ENCODE measurements at places on chromosomes 3 and 15.

DNA sequence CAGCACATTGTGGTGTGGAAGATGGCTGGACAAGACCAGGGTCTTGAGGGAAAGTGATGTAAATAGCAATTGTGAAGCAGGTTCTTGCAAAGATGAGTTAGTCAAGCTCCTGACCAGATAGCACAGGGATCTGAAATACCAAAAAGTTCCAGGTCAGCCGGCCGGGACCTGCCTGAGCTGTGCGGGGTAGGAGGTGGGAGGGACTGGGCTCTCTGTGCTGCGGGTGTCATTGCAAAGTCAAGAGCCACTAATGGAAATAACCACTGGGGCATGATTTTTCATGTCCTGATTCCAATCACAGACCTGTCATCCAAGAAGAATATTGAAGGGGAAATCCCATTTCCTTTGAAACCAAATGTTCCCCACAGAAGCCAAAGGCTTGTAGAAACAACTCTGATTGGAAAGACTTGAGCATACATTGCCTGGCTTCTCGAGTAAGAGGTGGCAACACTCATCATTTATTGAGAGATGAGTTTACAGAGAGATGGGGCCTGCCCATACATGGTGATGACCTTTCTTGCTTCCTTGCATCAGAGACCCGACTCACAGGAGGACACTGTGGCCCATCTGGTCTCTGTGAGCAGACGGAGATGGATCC lies 44.2 kb upstream of the KY start:
- no peak for DNase-seq

GRCh38 chr15:65757256-65757655 lies 34.8 kb downstream of the DENND4A start:
- DNase-seq: no peak

- DNase-seq: peak; percentile 96
Observed at GRCh38 chr15:25850154-25851111, 12.7 kb downstream of the ATP10A start.

- no peak for DNase-seq
Observed at GRCh38 chr3:16026753-16027152, 147.7 kb upstream of the GALNT15 start.

DNA sequence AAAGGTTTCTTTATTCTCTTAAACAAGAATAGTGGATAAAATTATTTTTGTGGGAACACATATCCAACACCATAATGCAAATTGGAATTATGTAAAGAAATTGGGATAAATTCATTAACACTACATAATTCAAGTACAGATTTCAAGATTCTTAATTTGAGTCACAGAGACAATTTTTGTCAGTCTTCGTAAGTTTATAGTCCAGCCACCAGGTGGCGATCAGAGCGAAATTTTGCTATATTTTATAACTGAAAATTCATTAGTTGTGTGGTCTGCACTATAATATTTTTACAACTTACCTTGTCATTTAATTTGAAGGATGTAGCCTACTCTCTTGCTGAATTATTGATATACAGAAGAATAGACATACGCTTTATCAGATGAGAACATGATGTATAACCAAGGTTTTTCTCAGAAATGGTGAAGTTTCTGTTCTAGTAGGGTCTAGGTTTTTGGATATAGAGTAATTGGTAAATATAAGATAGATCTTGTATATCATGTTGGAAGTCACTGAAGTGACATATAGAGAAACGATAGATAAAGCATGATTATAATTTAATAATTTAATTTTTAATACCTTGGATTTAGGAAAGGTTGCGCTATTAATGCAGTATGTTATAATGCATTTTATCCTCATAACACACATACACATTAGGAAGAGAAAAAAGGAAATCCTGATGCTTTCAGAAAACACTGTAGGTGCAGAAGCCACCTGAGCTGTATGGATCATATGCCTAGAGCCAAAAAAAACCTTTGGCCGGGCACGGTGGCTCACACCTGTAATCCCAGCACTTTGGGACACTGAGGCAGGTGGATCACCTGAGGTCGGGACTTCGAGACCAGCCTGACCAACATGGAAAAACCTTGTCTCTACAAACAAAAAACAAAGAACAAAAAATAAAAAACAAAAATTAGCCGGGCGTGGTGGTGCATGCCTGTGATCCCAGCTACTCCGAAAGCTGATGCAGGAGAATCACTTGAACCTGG lies 31.7 kb downstream of the PLSCR4 start:
- DNase-seq: peak; percentile 75

DNA sequence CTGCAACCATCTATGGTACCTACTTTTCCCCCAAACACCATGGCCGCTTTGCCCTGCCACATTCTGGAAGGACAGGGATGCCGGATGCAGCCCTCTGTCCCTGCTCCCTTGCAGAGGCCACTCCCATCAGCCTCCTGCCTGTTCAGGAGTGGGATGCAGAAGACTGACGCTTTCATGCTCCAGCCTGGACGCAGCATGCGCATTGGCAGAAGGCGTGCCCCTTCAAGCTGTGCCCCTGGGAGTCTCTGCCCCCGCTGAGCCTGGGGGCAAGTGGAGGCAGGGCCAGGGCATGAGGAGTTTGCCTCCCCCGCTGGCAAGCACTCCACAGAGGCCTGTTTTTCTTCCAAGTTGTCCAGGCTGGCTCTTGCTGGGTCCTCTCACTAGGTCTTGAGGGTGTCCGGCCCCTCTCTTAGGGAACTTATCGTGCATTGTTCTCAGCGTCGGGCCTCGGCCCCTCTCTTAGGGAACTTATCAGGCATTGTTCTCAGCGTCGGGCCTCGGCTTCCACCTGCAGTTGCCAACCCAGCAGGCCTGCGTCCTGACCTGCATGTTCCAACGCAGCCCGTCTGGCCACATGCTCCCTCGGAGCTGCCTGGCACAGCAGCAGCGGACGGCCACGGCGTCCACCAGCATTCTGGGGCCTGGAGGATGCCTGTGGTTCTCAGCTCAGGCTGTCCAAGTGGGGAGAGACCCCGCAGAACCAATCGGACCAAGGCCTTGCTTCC lies 14.6 kb upstream of the SNRPA1 start:
- no peak for DNase-seq

DNA sequence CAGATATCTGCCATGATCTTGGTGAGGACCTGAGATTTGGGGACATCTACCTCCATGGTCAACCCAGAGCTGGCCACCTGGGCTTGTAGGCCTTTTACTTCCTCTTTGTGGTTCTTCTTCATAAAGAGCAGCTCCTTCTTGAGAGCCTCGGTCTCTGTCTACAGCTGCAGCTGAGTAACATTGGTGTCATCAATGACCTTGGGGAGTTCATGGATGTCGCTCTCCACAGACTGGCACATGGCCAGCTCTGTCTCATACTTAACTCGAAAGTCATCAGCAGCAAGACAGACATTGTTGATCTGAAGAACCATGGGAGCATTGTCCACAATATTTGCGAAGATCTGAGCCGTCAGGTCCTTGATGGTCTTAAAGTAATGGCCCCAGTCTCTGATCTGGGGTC lies 15.7 kb upstream of the RASA2 start:
- DNase-seq: peak; percentile 35

DNA sequence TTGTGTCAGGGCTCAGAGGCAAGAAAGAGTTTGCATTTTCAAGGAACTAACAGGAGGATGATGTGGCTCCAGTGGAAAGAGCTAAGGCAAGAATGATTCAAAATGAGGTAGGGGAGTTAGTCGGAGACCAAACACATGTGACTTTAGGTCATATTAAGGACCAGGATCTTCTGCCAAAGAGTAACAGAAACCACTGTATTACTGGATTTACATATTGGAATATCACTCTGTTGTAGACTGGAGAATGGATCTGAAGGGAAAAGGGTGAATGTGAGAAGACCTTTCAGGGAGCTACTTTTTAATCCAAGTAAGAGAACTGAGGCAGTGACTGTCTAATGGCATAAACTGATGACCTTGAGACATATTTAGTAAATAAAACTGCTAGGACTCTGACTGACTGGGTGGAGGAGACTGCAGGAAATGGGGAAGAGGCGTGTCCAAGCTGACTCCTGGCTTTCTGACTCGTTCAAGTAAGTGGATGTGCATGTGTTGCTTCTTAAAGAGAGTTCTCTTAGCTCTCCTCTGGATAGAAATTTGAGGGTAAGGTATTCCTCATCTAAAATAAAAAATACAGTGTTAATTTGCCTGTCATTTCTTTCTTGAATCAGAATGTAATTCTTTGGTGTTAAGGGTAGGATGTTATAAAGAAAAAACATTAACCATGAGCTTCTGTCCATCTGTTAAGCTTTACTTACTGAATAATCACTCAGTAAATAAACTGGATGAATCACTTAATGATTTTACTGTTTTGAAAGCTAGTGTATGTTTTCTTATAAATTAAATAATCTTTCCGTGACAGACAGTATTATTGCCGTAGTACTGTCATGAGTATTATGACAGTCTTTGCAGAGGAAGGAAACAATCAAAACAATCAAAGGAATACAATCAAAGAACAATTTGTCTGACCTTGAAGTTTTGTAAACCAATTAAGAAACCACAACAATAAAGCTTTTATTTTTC lies 58.3 kb upstream of the CFAP20DC start:
- DNase-seq: peak; percentile 31
